ENCODE measurements at places on chromosomes 7 and 10. TPM values are rescaled to one million over a fixed set of nuclear protein-coding genes. Genes with fewer than 3 reads are reported as not detected.

CALHM2 gene
- total RNA-seq: 82.8 TPM

KCNK18 gene
- not detected for total RNA-seq

STEAP1B gene
- 6.4 TPM for total RNA-seq

OLAH gene
- total RNA-seq: not detected

HOXA7 gene
- total RNA-seq: 4.6 TPM

DNA sequence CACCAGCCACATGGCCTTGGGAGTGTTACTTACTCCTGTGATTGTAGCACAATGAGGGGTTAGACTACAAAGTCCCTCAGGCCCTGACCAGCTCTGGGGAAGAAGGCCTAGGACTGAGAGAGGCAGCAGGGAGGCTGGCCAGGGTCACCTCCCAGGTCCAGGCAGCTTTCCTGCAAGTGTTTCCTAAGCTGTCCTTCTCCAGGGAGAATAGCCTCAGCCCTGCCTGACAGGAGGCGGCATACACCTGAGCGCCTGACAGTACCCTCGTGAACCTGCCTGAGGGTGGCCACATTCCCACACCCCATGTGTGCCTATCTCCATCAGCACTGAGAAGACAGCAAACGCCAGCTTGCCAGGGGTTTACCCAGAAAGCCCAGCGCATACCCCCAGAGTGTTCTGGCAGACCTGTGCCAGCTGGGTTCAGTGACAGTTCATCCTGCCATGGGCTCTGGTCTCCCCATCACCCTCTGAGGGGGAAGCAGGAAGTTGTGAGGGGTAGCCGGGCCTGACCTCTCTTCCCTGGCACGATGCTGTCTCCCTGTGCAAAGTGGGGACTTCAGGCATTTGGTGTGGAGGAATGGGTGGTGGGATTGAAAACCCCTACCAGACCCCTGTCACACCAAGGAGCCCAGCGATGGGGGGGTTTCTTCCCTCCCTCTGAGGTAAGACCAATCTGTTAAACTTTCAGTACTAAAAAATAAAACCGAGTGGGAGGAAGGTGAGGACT, 56.3 kb upstream of the CAMK2B start:
- no peaks in the 10 kb centered on the region for H3K27me3 ChIP-seq
- H3K36me3 ChIP-seq: no peaks in the 10 kb centered on the region
- H3K4me1 ChIP-seq: no peaks in the 10 kb centered on the region
- H3K4me3 ChIP-seq: no peak overlapping the region
- no peak overlapping the region for H3K27ac ChIP-seq

CDH23 gene
- total RNA-seq: 3.9 TPM

All from prostate gland (tissue), 2 donors.